ENCODE measurements at places on chromosomes 16 and 17.

DNA sequence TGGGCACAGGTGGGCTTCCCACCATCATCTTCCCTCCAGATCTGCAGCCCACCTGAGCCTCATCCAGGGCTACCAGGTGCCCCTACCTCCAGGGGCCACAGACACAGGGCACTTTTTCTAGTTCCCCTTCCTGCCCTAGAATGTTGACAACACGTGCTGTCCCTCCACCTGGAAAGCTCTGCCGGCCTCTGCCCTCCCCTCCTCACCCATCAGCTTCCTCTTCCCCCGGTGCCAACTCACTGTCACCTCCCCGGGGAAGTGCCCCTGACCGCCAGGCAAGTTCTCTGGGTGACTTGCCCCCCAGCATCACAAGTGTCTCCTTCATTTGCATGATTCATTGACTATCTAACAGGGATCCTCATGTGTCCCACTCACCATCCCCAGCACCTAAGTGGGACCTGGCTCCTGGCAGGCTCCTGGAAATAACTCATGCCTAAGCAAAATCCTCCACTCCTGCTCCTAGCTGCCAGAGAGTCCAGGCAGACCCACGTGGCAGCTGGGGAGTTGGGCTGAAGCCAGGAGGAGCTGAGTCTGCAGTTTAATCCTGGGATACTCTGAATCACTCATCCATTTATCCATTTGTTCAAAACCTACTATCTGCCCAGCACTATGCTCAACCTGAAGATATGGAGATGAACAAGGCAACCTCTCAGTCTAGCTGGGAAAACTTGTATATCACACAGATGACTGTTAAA is 304.4 kb downstream of the FOXL1 start:
- no peak for DNase-seq

DNA sequence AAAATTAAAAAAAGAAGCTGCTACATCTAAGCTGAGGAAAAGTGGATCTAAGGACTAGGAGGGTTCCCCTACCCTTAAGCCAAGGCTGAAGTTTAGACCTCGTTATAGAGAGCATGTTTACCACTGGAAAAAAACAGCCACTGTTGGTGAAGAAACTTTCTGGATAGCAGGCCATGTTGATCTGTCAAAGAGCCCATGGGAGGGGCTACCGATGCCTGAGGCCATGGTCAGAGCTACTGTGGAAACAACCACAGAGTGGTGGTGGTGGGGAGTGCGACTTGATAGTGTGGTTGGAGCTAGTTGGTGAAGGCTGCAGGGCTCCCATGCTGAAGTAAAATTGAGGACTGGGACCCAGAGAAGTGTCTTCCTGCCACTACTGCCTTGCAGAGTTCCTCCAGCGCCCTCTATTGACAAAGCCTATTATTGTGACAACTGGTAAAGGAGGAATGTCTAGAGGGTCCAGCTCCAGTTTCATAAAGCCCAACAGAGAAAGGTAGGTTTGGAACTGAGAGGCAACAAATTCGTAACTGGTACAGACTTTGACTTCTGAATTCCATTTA is 12.7 kb upstream of the FAM20A start:
- DNase-seq, result no peak

DNA sequence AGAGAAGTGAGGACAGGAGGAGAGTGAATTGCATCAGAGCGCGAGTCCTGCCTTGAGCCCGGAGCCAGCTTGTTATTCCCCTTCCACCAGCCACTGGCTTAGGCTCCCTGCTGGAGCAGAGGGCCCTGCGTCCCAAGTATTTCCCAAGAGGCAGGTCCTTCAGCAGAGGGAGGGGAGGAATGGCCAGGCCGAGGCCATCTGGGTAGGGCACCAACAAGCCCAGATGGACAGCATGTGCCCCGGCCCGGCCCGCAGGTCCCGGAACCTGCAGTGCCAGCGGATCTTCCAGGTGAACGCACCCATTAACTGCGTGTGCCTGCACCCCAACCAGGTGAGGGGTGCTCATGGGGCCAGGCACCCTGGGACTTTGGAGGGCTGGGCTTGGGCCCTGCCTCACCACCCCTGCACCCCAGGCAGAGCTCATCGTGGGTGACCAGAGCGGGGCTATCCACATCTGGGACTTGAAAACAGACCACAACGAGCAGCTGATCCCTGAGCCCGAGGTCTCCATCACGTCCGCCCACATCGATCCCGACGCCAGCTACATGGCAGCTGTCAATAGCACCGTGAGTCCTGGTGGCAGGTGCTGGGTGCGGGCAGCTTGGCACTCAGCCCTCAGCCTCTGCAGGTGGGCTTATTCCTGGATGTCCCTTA is 1.7 kb downstream of the MLST8 start:
- no peak for DNase-seq

GRCh38 chr16:2005646-2006045 is 4.0 kb downstream of the ZNF598 start:
- DNase-seq, result no peak

DNA sequence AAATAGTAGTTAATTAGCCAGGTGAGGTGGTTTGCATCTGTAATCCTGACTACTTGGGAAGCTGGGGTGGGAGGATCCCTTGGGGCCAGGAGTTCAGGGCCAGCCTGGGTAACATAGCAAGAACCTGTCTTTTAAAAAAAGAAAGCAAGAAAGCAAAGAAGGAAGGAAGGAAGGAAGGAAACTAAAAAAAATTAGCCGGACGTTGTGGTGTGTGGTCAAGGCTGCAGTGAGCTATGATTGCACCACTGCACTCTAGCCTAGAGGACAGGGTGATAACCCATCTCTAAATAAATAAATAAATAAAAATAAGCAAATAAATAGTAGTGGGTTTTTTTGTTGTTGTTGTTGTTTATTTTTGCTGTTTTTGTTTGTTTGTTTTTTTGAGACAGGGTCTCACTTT is 39.3 kb upstream of the MAP2K6 start:
- no peak for DNase-seq

DNA sequence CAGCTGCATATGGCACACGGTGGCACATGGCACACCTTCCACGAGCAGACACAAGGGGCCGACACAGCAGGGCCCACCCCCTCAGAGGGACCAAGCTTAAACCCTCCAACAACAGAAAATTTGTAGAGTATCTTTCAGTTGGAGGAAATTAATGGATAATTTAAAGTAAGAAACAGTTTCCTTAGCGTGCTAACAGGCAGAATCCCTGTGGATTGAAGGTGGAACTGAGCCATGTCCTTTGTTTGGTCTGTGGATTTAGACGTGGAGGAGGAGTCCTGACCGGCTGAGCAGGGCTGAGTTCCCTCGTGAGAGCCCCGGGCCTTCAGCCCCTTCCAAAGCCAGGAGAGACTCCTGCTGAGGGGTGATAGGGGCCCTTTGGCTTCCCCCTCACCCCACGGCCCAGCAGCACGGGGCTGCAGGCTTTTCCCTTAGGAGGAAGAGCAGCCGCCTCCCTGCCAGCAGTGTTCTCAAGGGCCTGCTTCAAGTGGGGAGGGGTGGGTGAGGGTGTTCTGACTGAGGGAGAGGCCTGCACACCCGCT is 1.4 kb upstream of the CYB561 start:
- no peak for DNase-seq

DNA sequence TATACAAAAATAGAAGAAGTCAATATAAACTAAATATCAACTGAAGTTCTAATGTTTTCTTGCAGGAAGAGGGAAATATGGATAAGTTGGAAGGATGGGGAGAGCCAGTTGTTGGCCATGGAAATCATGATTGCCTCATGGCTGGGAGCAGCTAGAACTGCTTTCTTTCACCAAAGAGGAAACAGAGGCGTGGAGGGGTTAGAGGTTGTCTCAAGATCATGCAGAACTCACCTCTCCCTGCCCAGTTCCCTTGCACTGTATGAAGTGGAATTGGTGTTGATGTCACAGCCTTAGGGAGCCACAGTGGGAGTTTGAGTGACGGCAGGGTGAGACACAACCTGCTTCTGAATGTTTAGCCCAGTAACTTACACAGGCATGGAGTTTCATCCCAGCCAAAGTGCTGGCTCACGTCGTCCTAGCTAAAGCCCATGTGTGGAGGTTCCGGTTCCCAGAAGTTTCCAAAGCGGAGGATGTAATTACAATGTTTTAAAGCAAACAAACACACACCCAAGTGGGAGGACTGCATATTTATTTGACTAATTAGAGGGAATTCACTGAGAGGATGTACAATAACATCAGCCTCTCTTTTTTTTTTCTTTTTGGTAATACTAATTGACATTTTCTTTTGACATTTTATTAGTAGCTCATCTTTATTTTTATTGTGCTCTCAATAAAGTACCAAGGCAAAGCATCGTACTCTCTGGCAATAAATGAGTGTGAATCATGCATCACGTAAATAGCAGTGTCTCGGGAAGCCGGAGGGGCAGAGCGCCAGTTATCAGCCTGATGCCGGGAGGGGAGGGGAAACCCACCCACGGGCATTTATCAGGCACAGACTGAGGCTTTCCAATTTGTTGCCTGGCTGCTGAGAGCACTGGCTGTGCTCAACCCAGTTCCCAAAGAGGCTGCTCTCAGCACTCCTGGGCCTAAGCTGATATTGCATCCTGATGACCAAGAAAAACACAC is 118.7 kb upstream of the CDH5 start:
- DNase-seq, result no peak

DNA sequence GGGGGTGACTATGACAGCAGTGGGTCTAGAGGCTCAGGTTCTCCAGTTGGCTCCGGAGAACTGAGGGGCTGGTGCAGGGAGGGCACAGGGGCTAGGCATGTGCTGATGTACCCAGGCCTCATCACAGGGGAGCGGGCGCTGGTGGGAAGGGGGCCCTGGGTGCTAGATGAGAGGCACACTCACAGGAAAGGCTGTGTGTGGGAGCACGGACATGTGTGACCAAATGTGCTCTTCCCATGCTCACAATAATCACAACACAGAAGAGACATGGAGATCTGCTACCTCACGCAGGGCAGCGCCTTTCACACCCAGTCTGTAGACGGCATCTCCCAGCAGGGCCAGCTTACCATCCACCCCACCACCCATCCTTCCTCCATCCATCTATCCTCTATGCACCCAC is 17.4 kb upstream of the RASD1 start:
- DNase-seq, result no peak

- no peak for DNase-seq
Observed at GRCh38 chr17:41642252-41643156, 18.1 kb upstream of the KRT17 start.

DNA sequence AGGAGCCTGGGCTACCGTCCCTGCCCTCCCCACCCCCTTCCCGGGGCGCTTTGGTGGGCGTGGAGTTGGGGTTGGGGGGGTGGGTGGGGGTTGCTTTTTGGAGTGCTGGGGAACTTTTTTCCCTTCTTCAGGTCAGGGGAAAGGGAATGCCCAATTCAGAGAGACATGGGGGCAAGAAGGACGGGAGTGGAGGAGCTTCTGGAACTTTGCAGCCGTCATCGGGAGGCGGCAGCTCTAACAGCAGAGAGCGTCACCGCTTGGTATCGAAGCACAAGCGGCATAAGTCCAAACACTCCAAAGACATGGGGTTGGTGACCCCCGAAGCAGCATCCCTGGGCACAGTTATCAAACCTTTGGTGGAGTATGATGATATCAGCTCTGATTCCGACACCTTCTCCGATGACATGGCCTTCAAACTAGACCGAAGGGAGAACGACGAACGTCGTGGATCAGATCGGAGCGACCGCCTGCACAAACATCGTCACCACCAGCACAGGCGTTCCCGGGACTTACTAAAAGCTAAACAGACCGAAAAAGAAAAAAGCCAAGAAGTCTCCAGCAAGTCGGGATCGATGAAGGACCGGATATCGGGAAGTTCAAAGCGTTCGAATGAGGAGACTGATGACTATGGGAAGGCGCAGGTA is 762 bp downstream of the CDK12 start:
- DNase-seq, result peak; percentile 18

- DNase-seq, result no peak
Observed at GRCh38 chr16:3074860-3075522, 9.6 kb downstream of the IL32 start.

- peak; percentile 13 for DNase-seq
Observed at GRCh38 chr17:27793168-27793905, 7.0 kb downstream of the NOS2 start.

GRCh38 chr16:4780235-4780634 is 7.9 kb downstream of the SEPTIN12 start:
- DNase-seq, result no peak

DNA sequence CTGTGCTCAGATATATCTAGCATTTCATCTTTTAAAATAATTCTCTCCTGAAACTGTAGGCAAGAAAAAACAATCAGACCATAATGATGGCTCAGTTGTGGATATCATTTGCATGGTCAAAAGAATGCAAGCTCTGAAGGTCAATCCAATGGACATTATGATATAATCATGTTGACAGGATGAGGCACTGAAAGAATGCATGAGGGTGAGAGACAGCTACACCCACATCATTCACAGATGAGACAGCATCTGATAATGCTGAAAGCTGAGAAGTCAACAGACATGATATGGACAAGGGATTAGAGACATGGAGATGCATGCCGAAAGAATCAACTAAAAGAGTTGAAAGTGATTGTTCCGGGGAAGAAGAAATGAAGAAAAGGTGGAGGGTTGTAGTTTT is 346.4 kb upstream of the CDH5 start:
- no peak for DNase-seq

GRCh38 chr16:80285104-80285503 is 255.7 kb upstream of the DYNLRB2 start:
- no peak for DNase-seq

DNA sequence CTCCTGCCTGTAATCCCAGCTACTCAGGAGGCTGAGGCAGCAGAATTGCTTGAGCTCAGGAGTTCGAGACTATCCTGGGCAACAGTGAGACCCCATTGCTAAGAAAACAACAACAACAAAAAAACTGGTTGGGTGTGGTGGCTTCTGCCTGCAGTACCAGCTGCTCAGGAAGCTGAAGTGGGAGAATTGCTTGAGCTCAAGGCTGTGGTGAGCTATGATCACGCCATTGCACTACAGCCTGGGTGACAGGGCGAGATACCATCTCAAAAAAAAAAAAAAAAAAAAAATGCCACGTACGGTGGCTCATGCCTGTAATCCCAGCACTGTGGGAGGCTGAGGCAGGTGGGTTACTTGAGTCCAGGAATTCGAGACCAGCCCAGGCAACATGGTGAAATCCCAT is 34.1 kb downstream of the NME2 start:
- no peak for DNase-seq

- DNase-seq, result no peak
Observed at GRCh38 chr17:30939051-30939689, 17.4 kb downstream of the ADAP2 start.

DNA sequence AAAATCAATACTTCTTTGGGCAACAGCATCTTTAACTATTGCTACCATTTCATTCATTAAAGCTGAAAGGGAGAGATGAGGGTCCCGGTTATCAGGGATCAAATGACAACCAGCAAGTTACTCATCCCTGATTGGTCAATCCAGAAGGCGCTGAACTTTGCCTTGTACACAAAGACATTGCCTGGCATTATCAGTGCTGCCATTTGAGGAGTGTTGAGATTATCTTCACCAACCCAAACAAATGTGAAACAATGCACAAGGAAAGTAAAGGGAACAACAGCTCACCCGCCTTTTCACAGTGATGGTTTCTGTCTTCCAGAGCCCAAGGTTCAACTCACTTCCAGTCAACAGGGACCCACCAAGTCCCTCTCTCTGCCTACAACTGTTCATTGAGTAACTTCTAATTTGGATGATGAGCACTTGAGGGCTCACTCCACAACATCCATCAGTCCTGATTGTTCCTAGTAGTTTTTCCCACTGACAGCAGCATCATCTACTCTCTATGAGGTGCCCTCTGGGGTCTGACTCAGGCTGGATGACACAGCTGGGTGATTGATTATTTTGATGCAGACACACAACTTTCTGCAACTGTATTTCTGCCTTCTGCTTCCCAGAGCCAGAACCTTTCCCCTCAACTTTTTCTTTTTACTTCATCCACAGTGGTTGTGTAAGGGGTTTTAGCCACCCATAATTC is 32.0 kb downstream of the LYRM9 start:
- DNase-seq, result no peak

GRCh38 chr17:2693561-2694380 is 17.8 kb downstream of the CLUH start:
- no peak for DNase-seq
